Stimulated activated CD4-positive, alpha-beta T cell treated with anti-CD3 and anti-CD28 coated beads, Interleukin-1b, Interleukin-23, amount 100 ng/mL, for 1 hour (primary cell): ENCODE measurements at places on chromosomes 1 and 21.

GRCh38 chr1:107363154-107363553 lies 222.3 kb downstream of the NTNG1 start:
- no peak for DNase-seq

DNA sequence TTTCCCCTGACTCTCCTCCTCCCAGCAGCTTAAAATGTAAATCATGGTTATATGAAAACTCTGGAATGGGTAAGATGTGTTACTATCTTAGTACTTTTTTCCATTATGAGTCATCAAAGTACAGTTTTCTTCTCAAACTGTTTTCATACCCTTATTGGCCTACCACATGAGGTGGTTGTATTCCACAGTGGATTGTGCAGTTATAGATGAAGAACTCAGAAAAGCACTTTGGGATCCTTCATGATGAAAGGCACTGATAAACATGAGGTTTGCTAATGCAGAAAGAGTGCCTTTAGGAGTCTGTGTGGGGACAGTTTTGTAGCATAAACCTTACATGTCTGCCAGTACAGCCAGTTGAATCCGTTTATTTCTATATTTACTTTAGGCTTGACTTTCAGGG lies 32.0 kb upstream of the MYOCOS start:
- DNase-seq, result no peak

- DNase-seq, result no peak
Observed at GRCh38 chr1:36981771-36982622, 52.3 kb downstream of the GRIK3 start.

DNA sequence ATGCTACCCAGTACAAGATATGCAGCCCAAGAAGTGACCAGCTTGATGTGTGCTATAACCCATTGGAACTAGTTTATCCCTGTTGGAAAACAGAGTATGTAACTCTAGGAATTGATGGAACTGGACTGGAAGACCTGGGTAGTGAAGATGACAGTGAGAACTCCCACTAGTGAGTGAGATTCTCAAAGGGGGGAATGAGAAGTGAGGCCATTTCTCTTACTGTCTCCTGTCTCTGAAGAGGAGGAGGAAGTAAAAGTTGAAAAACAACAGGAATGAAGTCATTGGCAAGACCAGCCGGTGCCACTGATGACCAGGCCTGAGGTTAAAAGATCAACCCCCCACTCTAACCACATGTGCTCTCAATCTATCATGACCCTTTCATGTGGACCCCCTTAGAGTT lies 20.9 kb downstream of the PLA2G2F start:
- no peak for DNase-seq

GRCh38 chr1:145918144-145918991 lies at the start of gene PEX11B:
Gene PEX11B (minus strand): TSS chr1:145918717. CDS start chr1:145918688, 29 bp downstream.
- peak; percentile 88 for DNase-seq

- no peak for DNase-seq
Observed at GRCh38 chr1:59593798-59594790, 220.7 kb upstream of the HOOK1 start.

DNA sequence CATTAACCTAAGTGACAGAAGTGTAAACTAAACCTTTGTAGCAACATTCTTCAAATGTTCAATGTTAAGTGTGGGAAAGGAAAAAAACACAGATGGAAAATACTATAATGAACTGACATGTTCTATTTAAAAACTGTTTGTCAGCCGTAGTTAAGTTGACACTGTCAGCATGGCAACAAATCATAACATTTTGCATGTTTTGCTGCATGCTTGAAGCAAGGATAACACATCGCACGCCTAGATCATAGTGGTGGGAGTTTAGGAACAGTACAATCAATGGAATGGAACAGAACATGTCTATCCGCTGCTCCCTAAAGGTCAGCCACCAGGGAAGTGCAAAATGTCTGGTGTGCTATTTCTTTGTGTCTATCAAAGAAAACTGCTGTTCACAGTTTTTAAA lies 62.5 kb upstream of the ESRRG start:
- no peak for DNase-seq

GRCh38 chr1:31732751-31733289 lies 29.0 kb upstream of the COL16A1 start:
- DNase-seq, result no peak

- peak; percentile 8 for DNase-seq
Observed at GRCh38 chr1:36553591-36554322, 71.0 kb upstream of the CSF3R start.

GRCh38 chr1:9721606-9722377 lies 70.3 kb downstream of the PIK3CD start:
- peak; percentile 81 for DNase-seq

DNA sequence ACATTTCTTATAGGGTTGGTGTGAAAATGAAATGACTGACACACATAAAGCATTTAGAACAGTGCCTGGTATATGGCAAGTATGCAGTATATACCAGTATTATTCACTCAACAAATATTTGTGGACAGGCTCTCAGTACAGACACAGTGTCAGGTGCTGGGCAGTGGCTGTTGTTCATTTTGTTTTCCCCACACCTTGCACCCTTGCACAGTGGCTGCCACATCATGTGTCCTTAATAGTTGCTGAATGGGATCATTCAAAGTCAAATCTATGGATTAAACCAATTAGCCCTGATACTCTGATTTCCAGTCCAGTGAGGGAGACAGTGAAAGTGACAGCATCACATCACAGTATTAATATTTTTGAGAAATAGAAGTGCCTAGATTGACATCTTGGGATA lies 2.4 kb downstream of the SLAMF1 start:
- no peak for DNase-seq
